Stimulated activated naive CD4-positive, alpha-beta T cell (primary cell): ENCODE measurements at places on chromosomes 11 and 22.

GRCh38 chr11:128254941-128255340, 332.4 kb downstream of the ETS1 start:
- DNase-seq: no peak

GRCh38 chr11:76523786-76524436, 79.1 kb downstream of the EMSY start:
- no peak for DNase-seq

DNA sequence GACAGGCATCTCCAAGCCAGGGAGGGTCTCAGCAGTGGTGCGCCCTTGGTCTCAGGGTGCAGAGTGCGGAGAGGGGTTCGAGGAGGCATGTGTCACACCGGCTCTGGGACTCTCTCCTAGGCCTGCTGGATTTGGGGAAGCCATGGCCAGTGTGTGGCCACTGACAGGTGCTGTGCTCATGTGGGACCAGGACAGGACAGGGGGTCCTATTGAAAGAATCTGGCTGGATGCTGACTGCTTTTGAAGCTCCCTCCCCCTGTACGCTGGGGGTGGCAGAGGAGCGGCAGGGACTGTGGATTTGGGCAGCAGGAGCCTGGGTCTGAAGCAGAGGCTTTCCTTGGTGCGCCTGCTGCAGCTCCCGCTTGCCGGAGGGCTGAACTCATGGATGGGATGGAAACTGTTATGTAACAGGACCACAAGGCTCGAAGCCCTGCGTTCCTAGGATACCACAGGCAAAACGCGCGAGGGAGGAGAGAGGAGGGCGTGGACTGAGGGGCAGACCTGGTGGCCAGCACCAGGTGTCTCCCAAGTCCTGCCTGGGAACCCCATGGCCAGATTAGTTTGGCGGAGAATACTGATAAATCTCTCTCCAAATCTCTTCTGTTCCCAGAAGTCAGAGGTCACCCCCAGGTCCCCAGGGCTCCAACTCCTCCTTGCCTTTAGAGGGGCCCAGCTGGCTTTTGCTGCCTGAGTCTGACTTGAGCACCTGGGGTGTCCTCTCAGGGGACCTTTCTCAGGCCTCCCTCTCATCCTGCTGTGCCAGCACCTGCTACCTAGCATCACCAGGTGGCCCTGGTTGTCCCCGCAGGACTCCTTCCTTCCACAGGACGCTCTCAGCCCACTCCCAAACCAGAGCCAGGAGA, 13.8 kb upstream of the TEF start:
- no peak for DNase-seq

GRCh38 chr11:17012712-17013547, 1.3 kb downstream of the PLEKHA7 start:
- DNase-seq: no peak

DNA sequence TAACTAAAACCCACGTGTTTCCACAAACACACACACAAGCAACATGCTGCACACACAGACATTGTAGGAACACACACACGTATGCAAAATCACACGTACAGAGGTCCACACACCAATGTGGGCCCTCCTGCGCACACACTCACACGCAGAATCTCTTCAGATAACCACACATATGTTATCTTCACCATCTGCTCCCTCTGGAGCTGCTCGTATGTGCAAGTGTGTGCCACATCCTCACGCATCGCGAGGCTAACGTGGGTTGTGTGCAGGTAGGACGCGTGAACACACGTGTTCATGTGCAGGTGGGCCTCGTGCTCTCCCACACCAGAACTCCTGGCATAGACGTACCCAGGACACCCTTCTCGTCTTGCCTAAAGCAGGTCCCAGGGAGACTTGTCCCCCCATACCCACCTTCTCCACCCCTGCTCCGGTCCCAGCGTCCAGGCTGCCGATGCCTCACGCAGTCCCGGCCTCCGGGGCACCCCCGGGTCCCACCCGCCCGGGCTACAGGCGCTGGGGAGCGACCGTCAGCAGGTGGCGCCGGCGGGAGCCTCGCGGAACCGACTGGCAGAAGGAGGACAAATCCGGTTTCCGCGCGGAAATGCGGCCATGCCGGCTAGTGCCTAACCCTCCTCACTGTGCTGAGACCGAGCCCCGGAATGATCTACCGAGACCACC, 10.3 kb upstream of the IGSF9B start:
- peak; percentile 43 for DNase-seq

DNA sequence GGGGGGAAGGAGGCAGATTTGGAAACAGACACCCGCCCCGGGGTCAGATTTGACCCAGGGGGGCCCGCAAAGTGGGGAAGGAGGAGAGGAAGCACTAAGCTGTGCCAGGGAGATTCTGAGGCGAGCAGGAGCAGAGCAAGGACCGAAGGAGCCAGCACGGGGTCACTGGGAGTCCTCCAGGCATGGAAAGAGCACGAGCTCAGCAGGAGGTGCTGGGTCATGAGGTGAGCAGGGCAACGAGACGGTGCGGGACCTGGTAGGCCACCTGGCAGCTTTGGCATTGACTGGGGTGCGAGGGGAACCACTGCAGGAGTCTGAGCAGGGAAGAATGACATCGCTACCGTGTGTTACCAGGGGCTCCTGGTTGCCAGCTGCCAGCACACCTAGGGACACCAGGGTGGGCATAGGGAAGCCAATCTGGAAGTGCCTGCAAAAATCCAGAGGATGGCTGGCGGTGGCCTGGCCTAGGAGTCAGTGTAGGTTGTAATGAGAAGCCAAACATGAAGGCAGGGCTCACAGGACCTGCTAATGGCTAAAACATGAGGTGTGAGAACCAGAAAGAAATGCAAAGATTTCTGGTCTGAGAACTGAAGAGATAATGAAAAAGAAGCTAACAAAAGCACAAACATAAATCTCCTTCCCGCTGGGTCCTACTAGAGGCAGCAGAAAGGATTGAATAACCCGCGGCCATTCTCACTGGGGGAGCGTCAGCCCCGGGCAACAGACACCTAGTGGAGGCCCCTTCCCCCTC, 63.5 kb downstream of the MICAL3 start:
- no peak for DNase-seq

- no peak for DNase-seq
These were observed 101.7 kb downstream of the SNX19 start for GRCh38 chr11:130814440-130815096.

GRCh38 chr11:119156496-119156895, 7.6 kb downstream of the ABCG4 start:
- DNase-seq: no peak

DNA sequence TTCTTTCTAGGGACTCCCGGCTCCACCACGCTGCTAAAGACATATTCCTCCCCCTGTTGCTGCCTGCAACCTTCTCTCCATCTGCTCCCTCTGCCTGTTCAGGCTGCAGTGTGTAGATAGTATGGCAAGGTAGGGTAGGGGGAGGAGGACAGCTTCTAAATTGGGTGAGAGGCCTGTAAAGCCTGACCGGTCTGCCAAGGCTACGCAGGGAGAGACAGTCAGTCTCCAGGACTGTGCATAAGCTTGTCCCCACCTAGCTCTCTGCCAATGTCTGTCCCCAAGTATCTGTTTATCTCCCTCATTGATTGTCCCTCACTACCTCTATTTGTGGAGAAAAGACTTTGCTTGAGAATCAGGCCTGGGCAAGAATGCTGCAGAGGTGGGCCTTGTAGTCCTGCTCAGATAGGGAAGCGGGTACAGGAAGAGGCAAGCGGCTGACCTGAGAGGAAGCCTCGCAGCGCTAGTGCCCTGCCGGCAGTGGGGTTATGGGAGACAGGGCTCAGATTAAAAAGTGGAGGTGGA, 871 bp upstream of the SEZ6L start:
- DNase-seq: no peak

- DNase-seq: no peak
These were observed 52.4 kb upstream of the INCENP start for GRCh38 chr11:62071408-62071807.

- no peak for DNase-seq
These were observed 9.4 kb downstream of the SLC5A12 start for GRCh38 chr11:26712497-26712896.

DNA sequence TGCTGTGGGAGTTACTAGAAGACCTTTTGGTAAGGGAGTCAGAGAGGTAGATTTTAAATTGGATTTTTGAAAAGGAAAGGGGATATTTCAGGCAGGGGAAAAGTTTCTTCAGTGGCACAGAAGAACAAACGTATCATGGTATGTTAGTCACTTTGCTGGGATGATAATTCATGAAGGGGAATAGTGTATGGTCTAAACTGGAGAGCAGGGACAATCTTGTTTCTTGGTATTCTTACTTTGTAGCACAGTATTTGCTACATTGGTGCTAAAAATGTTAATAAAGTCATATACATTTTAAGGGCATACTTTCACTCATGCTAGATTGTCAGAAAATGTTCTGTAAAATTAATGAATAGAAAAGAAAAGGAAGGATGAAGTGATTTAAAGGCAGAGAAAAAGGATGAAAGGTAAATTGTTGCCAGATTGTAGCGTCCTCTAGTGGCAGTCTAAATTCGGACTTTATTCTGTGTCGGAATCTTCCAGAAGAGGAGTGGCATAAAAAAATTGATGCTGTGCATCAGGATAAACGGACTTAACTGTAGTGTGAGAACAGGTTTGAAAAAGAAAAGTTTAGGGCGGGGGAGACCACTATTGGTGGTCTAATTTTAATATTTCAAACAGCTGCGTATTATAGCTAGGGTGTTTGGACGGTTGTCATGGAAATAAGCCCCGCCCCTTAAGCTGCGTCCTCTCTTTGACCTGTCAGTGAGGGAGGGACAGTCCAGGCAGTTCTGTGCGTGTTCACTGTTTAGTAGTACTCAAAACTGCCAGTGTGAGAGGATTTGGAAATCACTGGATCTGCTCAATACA, at the start of gene BCO2:
Gene BCO2, plus strand, starts transcription at position 724 of the 810 bp plus-strand sequence. CDS start 90 bp downstream, outside the sequence.
- no peak for DNase-seq

- DNase-seq: no peak
These were observed 25.2 kb upstream of the NECTIN1 start for GRCh38 chr11:119754199-119754598.

GRCh38 chr11:125923012-125923579, 18.8 kb downstream of the DDX25 start:
- peak; percentile 6 for DNase-seq

GRCh38 chr11:7436657-7437056, 48.6 kb upstream of the OLFML1 start:
- no peak for DNase-seq

- no peak for DNase-seq
These were observed 135.9 kb downstream of the FDX1 start for GRCh38 chr11:110565357-110566336.

- no peak for DNase-seq
These were observed 5.8 kb downstream of the TCN2 start for GRCh38 chr22:30612789-30613188.

GRCh38 chr22:20264614-20265452, 3.3 kb downstream of the RTN4R start:
- DNase-seq: no peak

DNA sequence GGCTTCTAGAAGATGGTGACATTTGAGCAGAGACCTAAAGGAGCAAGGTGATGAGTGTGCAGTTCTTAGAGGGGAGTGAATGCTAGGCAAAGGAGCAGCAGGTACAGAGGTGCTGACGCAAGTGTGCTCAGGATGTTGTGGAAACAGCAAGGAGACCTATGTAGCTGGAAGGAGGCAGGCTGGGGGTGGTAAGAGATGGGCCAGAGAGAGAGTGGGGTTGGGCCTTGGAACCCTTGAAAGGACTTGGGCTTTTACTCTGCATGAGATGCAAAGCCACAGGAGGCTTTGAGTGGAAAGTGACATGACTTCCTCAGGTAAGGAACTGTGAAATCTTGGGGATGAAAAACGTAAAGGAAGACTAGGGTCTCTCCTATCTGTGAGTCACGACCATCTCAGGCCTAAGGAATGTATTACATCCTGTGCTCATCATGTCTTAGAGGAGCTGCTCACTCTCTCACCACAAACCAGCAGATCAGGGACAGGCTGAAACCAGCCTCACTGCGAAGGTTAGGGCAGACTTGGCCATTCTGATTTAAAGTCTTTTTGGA, 65.4 kb downstream of the MICAL2 start:
- DNase-seq: no peak

DNA sequence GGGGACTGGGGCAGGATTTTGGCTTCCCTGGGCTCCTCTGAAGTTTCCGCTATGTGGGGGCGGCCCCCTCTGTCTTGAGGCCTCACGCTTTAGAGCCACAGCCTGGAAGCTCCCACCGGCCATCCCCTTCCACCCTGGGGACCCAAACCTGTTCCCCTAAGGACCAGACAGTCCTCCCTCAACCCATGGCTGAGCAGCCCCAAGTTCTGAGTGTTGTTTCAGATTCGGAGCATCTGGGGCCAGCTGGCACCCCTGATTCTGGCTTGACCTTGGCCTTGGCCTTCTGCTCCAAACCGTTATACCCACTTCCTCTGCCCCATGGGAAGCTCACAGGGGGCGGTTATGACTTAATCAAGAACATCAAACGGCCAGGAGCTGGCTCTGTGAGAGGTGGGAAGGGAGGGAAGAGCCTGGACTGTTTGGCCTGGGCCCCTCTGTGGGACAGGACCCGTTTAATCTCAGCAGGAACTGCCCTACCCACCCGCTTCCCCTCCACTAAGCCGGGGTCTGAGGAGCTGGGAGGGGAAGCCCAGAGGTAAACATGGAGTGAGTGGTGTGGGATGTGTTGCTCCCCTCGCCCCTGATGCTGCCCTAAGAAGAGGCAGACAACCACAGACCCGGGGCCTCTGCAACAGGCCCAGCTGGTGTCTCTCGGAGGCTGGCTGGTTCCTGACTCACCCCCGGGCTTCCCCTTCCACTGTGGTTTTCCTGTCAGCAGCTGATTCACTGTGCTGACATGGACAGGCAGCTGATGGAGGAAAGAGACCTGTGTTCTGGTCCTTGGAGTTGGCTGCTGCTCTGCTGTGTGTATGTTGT, 3.4 kb downstream of the CD82 start:
- DNase-seq: peak; percentile 38

DNA sequence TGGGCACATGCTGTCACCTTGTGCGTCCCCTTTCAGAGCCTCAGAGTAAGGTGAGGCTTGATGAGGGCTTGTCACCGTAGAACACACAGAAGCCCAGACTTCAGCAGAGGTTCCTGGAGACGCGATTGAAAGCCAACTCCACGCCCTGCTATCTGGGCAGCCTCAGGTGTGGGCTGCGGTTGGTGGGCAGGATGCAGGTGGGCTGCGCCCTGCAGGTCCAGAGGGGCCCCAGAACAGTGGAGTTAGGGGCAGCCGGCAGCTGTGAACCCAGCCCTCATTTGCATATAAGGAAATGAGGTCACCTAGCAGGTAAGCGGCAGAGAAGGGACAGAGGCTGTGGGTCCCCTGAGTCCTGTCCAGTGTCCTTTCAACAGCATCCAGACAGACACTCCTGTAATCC, 15.4 kb downstream of the PHLDA2 start:
- DNase-seq: no peak

DNA sequence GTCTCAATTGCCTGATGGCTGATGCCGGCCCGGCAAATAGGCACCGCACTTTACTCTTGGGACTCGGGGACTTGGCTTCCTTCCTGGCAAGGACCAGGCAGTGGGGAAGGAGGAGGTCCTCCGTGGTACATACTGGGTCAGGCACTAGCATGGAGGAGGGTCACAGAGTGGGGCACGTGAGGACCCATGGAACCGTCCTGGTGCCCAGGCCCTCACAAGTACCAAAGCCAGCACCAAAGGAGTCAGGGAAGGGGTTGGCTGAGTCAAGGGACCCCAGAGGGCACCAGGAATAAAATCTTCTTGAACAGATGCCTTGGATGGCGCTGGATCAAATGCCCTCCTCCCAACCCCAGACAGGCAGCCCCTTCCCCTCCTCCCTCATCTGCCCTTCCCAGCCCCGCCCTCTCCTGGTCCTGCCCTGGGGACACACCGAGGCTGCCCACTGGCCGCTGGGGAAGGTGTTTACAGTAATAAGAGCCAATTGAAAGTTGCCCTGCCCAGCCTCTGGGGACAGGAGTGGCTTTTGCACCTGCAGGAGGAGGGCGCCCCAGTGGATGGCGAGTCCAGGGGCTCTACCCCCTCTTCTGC, 5.6 kb upstream of the CARNS1 start:
- DNase-seq: no peak
